ENCODE measurements at places on chromosomes 2 and 18. TPM values are rescaled to one million over a fixed set of nuclear protein-coding genes. Genes with fewer than 3 reads are reported as not detected.

The BMP10 gene
- not detected for total RNA-seq

The LONRF2 gene
- 1.7 TPM for total RNA-seq

The GPR55 gene
- total RNA-seq: not detected

The TXNDC2 gene
- total RNA-seq: 0.06 TPM

The REEP1 gene
- 1.1 TPM for total RNA-seq

The SP5 gene
- not detected for total RNA-seq

The PIAS2 gene
- 8.9 TPM for total RNA-seq
